Ureter (tissue), 1 donor: ENCODE measurements at places on chromosomes 2 and 18. TPM values are rescaled to one million over a fixed set of nuclear protein-coding genes. Genes with fewer than 3 reads are reported as not detected.

SCG2 gene
- 0.39 TPM for total RNA-seq

DNA sequence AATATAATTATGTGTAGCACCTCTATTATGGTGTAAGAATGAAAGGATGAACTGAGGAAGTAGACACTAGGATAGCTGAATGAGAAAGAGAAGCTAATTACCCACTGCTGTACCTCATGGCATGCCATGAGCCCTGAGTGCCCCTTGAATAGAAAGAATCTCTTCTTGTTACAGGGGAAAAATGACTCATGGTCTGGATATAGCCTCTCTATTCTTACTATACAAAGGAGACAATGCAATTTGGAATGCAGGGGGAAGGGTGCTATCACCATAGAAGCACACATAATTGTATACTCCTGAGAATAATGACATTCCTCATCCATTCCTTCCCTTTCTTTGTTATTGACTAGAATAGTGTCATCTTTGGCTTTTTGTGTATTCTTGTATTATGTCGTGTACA is 385.2 kb downstream of the CDH7 start:
- DNase-seq, result no peak

- DNase-seq, result no peak
Measured at GRCh38 chr18:74261053-74261713, 30.6 kb downstream of the CYB5A start.

DNA sequence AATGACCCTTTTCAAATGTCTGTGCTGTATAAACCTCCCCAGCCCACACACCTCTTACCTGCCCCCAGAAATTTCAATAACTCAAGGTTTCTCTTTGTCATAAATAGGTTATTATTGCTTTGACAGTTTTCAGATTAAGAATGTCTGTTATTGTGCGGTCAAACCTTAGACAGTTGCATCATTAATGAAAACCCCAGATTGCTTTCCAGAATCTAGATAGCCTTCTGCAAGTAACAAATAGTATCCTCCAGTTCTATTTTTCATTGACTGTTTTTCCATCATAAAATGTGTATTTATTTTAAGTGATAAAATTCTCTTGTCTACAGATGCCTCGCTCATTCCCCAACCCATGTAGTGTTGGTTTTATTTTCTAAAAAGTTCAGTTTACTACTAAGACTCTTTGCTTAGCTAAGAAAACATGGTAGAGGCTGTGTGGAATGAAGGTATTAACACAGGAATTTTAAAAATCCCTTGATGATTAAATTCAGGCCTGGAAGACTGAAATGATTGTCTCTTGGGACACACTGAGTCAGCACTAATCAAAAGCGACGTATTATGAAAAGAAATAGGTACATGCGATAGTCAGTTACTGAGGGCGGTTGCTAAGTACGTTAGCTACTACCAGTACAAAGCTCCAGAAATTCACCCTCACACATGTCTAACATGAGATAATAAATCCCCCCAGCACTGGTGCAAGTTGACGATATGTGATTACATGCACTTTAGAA is 38.4 kb upstream of the ITGAV start:
- DNase-seq, result no peak
